ENCODE measurements at places on chromosomes 6 and 20.

DNA sequence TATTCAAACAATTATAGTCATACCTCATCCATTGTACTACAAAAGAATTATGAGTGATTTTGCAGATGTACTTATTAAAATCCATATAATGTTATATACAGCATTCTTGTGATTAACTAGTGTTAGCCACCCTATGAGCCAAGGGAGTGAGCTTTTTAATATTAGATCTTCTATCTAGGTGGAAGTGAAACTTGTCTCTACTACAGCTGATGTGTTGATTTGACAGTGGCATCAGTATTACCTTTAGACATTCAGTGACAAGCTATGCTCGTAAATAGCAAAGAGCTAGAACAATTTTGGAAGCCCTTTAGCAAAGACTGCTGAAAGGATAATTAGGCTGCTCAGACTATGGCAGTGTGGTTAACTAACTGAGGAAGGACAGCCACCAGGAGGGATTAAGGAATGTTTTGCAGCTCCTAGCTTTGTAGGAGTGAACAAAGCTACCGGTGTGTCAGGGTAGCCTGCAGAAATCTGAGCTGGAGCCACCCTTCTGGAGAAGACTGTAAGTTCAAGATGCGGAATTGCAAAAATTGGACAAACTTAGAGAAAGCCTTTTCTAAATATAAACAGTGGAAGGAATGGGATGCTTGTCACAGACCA, 73.7 kb downstream of the AFG1L start:
- DNase-seq = no peak
- no peaks in the 10 kb centered on the region for H3K36me3 ChIP-seq
- no peak overlapping the region for H3K4me3 ChIP-seq
- no peak overlapping the region for H3K27ac ChIP-seq

- no peaks in the 10 kb centered on the region for H3K4me1 ChIP-seq
- H3K4me3 ChIP-seq = no peak overlapping the region
- H3K36me3 ChIP-seq = no peaks in the 10 kb centered on the region
- no peaks in the 10 kb centered on the region for H3K27me3 ChIP-seq
Observed at GRCh38 chr6:16344756-16345155, 106.4 kb downstream of the GMPR start.

DNA sequence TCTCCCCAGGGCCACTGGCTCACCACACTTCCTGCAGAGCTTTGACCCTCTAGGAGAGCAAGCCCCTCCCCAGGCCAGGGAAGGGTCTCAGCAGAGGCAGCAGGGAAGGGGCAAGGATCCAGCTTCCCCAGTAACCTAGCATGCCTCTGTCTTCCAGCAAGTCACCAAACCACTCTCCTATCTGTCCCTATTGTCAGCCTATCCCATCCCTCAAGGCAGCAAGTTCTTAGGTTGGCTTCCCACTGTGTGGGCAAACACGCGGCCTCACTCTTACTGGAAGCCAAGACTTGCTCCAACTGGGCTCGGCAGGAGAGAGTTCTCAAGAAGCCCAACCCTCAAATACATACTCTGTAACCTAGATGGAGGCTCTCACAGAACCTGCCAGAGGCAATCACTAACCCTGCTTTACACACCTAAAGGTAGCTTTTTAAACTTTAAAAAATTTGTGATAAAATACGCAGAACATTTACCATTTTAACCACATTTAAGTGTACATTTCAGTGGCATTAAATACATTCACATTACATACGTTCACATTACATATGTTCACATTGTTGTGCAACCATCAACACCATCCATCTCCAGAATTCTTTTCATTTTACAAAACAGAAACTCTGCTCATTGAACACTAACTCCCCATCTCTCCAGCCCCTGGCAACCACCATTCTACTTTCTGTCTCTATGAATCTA, 58.5 kb downstream of the MRPL14 start:
- H3K4me1 ChIP-seq = peaks cover 2% of the 10 kb centered on the region
- no peaks in the 10 kb centered on the region for H3K36me3 ChIP-seq
- H3K27ac ChIP-seq = no peak overlapping the region
- H3K4me3 ChIP-seq = no peak overlapping the region

GRCh38 chr20:11919581-11919980, 1.9 kb downstream of the BTBD3 start:
- H3K36me3 ChIP-seq = peaks cover 22% of the 10 kb centered on the region
- H3K27me3 ChIP-seq = no peaks in the 10 kb centered on the region
- peak overlapping the region; percentile 6 for H3K4me3 ChIP-seq
- no peak overlapping the region for H3K27ac ChIP-seq

GRCh38 chr6:129575378-129576118, 134.4 kb downstream of the ARHGAP18 start:
- no peak overlapping the region for H3K27ac ChIP-seq
- H3K27me3 ChIP-seq = no peaks in the 10 kb centered on the region
- H3K4me1 ChIP-seq = no peaks in the 10 kb centered on the region
- peak overlapping the region; percentile 5 for H3K4me3 ChIP-seq
- peaks cover 9% of the 10 kb centered on the region for H3K36me3 ChIP-seq

- H3K36me3 ChIP-seq = no peaks in the 10 kb centered on the region
- no peak for DNase-seq
- H3K4me3 ChIP-seq = no peak overlapping the region
- no peaks in the 10 kb centered on the region for H3K27me3 ChIP-seq
- no peak overlapping the region for H3K27ac ChIP-seq
- H3K4me1 ChIP-seq = no peaks in the 10 kb centered on the region
Observed at GRCh38 chr20:60108397-60108796, 150.2 kb downstream of the CDH26 start.

GRCh38 chr6:169130113-169130512, 123.5 kb downstream of the THBS2 start:
- H3K36me3 ChIP-seq = no peaks in the 10 kb centered on the region
- no peak overlapping the region for H3K4me3 ChIP-seq
- H3K27ac ChIP-seq = no peak overlapping the region
- H3K27me3 ChIP-seq = no peaks in the 10 kb centered on the region
- H3K4me1 ChIP-seq = no peaks in the 10 kb centered on the region

DNA sequence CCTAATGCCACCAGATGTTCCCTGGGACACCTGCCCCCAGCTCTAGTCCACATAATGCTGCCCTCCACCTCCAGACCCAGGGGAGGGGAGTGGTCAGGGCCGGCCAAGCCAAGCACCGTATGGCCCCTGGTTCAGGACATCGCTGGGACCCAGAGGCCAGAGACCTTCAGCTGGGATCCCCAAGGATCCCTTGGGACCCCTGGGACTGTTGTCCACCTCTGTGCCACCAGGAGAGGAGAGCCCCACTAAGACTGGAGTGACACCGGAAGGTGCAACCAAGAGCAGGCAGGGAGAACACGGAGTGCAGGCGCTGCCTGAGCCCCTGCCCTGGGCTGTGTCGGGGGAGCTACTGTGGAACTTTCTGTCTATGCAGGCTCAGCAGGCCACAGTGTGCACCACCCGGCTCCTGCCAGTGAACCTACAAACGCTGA, 43.6 kb downstream of the CTCFL start:
- no peaks in the 10 kb centered on the region for H3K4me1 ChIP-seq
- H3K36me3 ChIP-seq = no peaks in the 10 kb centered on the region
- H3K4me3 ChIP-seq = no peak overlapping the region
- peaks cover 22% of the 10 kb centered on the region for H3K27me3 ChIP-seq
- H3K27ac ChIP-seq = no peak overlapping the region

GRCh38 chr6:72130327-72130726, 244.0 kb downstream of the RIMS1 start:
- H3K27me3 ChIP-seq = no peaks in the 10 kb centered on the region
- H3K4me3 ChIP-seq = no peak overlapping the region
- no peak overlapping the region for H3K27ac ChIP-seq
- H3K4me1 ChIP-seq = no peaks in the 10 kb centered on the region

DNA sequence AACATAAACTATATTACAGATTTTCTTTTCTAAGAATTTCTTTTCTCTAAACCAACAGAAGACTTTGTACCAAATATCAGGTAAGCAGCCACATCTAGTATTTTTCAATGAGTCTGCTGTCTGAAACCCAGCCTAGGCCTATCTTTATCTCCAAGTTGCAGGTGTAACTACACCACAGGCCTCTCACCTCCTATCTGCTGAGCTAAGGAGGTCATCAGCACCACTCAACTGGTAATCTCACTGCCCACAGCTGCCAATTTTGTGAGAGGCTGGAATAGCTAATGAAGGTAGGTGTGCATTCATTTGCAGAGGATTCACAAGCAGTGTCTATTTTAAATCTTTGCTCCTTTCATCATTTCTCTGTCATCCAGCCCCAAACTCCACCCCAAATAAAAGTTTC, 584.8 kb downstream of the HDGFL1 start:
- H3K4me1 ChIP-seq = no peaks in the 10 kb centered on the region
- H3K27ac ChIP-seq = no peak overlapping the region
- no peak overlapping the region for H3K4me3 ChIP-seq
- no peaks in the 10 kb centered on the region for H3K36me3 ChIP-seq
- no peaks in the 10 kb centered on the region for H3K27me3 ChIP-seq
- no peak for DNase-seq

DNA sequence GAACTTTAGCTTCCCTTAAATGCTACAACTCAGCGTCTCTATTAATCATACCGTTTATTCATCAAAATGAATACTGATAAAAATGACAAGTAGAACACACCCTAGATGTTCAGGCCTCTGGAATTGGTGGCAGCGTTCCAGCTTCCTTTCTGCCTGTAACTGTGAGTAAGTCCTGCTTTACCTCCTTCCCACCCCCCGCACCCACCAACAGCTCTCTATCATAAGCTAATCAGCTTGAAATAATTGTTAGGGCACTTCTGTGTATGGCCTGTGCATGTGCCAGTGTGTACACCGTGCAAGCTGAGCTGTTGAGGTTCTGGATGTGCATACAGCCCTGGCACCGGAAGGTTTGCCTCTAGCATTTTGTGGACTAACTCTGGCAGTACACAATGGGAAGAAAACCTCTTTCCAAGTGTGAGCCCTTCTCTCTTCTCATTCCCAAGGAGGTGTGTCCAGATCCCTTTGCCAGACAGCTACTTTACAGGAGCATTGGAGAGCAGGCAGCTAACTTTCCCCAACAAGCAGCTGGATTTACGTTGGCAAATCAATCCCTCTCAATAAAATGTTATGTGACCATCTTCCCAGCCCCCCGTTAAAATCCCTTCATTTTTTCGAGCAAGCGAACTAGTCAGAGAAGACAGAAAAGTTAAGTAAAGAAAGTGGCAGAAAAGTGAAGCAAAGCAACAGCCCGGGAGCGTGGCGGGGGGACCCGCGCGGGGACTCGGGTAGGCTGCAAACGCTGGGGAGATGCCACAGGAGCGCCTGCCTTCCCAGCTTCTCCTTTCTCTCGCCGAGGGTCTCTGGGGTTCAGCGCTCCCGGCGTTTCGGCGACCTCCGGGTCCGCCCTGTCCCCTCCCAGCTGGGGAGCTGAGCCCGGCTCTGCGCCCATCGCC, 803 bp upstream of the ADGRG6 start:
- no peaks in the 10 kb centered on the region for H3K4me1 ChIP-seq
- no peak for DNase-seq
- peak overlapping the region; percentile 60 for H3K27ac ChIP-seq
- no peaks in the 10 kb centered on the region for H3K27me3 ChIP-seq
- H3K36me3 ChIP-seq = no peaks in the 10 kb centered on the region
- peak overlapping the region; percentile 58 for H3K4me3 ChIP-seq

DNA sequence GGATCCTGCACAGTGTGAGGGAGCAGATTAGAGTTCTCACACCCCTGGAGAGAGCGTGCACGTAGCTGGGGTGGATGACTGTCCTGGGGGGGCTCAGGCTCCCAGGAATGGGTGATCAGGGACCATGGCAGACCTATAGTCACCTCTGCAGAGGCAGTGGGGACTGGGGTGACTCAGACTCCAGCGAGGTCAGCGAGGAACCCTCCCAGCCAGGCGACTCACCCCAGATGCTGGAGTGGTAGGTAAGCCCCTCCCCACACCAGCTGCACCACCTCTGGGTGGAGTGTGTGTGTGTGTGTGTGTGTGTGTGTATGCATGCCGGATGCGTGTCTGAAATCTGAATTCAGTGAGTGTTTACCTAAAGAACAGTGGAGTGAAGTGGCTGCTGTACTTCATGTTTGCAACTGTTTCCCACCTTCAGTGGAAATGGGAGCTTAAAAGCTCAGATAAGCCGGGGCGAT, 17.4 kb upstream of the GTSF1L start:
- no peaks in the 10 kb centered on the region for H3K27me3 ChIP-seq
- no peaks in the 10 kb centered on the region for H3K36me3 ChIP-seq
- no peak overlapping the region for H3K27ac ChIP-seq

GRCh38 chr6:28618898-28619555, 93.3 kb downstream of the GPX5 start:
- no peaks in the 10 kb centered on the region for H3K27me3 ChIP-seq
- no peak overlapping the region for H3K4me3 ChIP-seq
- no peak overlapping the region for H3K27ac ChIP-seq
- no peaks in the 10 kb centered on the region for H3K4me1 ChIP-seq
- no peaks in the 10 kb centered on the region for H3K36me3 ChIP-seq
- DNase-seq = no peak

DNA sequence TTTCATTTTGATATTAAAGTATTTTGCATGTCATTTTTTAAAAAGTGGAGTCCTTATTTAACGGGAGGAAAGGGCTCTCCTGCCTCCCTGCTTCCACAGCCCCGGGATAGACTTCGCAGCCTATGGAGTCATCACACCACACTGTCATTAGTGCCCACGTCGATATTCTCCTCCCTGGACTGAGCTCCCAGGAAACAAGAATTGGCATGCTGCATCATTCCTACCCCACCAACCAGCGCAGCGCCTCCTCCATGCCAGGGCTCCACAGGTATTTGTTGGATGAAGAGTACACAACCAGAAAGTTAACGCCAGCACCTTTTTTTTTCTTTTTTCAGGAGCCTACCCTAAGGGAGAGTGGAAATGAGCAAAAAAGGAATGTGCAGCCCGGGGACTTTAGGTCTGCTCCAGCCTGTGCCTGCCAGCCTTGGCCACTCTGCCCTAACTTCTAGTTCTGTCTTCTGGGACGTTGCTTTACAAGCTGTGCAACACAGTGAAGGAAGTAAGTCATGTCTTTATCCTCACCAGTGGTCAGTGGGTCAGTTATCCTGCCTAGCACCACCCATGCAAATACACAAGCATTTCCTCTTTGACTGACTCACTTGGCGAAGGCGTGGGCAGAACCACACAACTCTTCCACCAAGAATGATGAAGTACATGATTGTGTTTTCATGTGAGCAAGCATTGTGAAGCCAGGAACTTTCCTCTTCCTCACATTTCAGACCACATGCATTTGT, 180.7 kb upstream of the UST start:
- no peak overlapping the region for H3K4me3 ChIP-seq
- H3K36me3 ChIP-seq = no peaks in the 10 kb centered on the region
- no peak for DNase-seq
- H3K27me3 ChIP-seq = no peaks in the 10 kb centered on the region
- peaks cover 28% of the 10 kb centered on the region for H3K4me1 ChIP-seq

DNA sequence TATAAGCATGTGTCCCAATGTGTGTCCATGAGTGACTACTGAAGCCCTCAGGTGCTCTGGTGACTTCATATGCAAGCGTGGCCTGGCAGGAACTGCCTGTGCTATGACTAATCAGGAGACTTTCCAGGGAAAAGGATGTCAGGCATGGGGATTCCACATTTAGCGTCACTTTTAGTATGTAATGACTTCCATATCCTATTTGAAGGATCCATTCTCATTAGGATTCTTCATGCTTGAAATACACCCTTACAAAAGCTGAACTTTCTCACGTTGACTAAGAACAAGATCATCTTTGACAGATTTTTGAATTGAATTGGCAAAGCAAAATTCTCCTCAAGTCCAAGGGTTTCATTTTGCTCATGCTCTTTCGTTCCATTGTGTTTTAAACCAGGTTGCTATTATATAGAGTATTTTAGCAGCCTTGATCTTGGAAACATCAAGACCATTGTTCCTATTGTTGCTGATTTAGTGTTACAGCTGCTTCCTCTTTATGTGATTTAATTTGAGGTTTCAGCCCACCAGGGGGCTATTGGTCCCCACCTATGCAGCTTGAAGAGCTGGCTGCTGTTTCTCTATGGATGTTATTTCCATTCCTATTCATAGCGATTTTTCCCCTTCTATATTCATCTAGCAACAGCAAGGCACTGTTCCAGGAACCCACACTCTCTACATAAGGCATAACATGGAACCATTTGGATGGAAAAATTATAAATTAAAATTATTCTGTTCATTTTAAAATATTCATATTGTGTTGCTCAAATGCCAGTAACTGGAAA, 418.6 kb downstream of the CDKAL1 start:
- no peaks in the 10 kb centered on the region for H3K4me1 ChIP-seq
- H3K36me3 ChIP-seq = no peaks in the 10 kb centered on the region
- H3K27me3 ChIP-seq = no peaks in the 10 kb centered on the region
- DNase-seq = no peak

All from tibial nerve (tissue), 4 donors.